Hypothalamus (tissue), 51 donors: ENCODE measurements at places on chromosomes 6 and 20.

DNA sequence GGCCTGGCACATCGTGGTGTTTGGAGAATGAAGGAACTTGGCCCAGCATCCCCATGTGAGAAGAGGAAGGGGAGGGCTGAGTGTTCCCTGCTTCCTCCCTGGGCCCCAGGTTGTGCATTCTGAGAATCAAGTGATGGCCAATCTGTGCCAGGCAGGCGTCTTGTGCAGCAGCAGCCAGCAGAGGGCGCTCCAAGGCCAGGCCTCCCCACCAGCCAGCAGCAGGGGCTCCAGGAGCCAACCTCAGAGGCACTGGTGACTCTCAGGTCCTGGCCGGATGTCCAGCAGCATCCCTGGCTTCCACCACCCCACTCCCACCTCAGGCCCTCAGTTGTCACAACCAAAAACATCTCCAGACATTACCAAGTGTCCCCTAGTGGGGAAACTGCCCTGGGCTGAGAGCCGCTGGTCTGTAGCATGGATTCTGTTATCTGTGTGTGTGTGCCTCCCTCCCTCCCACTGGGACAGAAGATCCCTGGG is 192.0 kb downstream of the PREX1 start:
- peak; percentile 36 for DNase-seq

DNA sequence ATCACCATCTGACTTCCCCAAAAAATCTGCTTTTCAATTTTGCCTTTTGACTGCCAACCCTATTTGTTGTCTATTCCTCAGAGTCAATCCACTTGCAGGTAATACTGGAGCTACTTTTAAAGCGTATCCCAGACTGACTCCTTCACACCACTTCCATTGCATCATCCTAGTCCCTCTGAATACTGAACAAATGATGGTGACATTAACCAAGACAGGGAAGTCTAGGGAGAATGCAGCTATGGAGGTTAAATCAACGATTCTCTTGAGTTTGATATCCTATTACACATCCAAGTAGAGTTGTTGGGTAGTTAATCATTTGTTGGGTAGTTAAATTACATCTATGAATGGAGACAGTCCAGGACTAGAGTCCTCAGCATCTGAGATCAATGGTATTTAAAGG is 2.0 kb downstream of the OGFRL1 start:
- DNase-seq = no peak

GRCh38 chr6:169064194-169064593 is 189.5 kb downstream of the THBS2 start:
- no peak for DNase-seq

GRCh38 chr6:132511210-132511830 is 1.6 kb downstream of the STX7 start:
- DNase-seq = no peak

GRCh38 chr6:56400273-56400672 is 152.9 kb upstream of the COL21A1 start:
- no peak for DNase-seq

GRCh38 chr6:73942592-73943186 is 246.7 kb downstream of the CD109 start:
- no peak for DNase-seq

GRCh38 chr6:170046791-170047626 is 243.9 kb downstream of the DLL1 start:
- DNase-seq = no peak

- DNase-seq = no peak
These were observed 110.0 kb downstream of the SYNDIG1 start for GRCh38 chr20:24579475-24579874.

DNA sequence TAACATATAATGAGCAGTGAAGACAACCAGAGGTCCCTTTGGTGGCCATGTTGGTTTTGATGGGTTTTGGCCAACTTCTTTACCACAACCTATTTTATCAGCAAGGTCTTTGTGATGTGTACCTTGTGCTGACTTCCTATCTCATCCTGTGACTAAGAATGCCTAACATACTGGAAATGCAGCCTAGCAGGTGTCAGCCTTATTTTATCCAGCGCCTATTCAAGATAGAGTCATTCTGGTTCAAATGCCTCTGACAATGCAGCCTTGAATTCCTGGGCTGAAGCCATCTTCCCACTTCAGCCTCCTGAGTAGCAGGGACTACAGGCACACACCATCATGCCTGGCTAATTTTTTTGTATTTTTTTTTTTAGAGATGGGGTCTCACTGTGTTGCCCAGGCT is 7.8 kb upstream of the TRIM38 start:
- no peak for DNase-seq

DNA sequence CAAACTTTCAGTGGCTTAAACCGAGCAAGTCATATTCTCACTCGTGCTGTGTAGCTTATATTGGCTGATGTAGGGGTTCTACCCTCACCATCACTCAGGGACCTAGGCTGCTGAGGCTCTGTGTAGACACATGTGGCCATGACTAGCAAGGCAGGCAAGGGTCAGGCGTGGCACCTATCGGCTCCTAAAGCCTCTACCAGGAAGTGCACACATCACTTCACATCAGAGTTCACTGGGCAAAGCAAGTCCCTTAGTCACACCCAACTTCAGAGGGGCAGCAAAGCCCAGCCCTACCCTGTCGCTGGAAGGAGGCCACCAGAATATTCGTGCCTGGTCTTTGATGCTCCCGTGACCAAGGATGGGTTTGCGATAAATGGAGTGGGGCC is 42.9 kb downstream of the PPP1R14C start:
- no peak for DNase-seq

DNA sequence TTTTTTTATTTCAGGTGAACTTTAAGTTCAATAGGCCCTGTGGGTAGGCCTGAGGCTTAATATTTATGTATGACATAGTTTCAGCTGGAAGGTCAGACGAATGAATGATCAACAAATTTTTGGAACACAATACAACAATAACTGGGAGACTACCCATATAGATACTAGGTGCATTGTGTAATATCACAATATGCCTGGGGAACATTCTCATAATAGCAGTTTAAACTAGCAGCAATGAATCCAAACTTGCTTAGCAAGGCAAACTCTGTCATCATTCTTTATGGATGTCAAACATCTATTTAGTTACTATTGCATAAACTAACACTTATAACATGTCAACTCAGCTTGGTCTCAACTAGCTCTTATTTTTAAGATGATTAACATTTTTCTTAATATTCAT is 49.3 kb downstream of the ELOVL4 start:
- no peak for DNase-seq

DNA sequence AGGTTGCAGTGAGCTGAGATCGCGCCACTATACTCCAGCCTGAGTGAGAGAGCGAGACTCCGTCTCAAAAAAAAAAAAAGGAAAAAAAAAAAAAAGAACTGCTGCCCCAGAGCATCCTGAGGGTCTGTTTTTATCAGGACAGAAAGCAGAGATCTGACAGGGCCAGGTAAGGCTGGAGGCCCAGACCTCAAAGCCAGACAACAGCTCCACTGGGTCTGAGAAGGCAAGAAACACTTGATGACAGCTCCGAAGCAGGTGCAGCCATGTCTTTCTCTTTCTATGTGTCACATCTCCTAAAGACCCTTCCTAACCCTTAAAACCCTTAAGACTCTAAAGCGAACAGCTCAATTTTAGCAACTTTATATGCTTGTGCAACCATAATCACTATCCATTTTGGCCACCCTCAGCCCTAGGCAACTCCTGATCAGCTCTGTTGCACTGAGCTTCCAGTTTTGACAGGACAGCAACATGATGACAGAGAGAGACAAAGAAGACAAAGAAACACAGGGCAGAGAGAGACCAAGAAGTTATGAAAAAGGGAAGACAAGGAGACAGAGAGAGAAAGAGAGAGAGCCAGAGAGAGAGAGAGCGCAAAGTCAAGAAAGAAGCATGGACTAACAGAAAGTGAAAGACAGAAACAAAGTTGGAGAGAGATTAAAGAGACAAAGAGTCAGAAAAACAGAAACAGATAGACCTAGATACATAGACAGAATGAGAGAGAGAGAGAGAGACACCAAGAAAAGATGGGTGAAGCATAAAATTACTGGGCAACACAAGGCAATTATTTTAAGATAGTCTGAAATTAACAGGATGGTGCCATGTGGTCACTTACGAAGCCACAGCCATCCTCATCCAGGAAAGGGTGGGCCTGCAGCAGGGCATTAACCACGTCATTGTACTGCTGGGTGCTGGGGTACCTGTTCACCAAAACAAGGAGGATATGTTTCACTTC is 39.2 kb downstream of the SAMD3 start:
- DNase-seq = no peak

- DNase-seq = no peak
These were observed 212.1 kb upstream of the PHACTR1 start for GRCh38 chr6:12504325-12504966.

DNA sequence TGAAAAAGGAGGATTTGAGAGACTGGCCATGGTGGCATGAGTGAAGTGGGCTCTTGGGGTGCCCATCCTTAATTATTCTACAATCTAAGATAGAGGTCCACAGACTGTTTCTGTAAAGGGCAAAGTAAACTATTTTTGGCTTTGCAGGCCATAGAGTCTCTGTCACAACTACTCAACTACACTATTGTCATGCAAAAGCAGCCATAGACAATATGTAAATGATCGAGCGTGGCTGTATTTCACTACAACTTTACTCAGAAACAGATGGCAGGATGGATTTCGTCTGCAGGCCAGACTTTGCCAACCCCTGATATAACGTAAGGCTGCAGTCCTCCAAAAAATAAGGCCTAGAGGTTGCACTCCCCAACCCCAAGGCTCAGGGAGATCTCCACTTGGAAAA is 58.2 kb upstream of the NAA20 start:
- no peak for DNase-seq

DNA sequence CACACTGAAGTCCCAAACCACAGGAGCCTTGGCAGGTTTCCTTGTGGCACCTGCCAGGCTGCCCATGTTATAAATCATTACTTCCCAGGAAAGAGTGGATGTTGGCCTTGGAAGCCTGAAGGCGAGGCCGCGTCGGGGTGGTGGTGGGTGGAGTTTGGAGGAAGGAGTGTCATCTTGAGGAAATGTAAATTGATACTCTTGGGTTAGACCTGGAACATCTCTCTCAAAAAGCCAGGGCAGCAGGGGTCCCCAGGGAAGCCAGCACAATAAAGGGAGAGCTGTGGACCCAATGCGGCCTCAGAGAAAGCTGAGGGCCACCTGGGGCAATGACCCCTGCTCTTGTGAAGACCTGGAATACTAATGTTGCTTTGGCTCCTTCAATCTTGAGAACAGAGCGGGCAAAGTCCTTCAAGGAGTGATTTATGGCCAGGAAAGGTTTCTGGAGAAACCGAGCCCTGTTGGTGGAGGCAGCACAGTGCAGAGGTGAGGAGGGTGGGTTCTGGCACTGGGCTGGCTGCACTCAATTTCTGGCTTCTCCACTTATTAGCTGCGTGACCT is 26.3 kb upstream of the TRAF3IP2 start:
- no peak for DNase-seq

GRCh38 chr6:47044397-47044796 is 2.3 kb upstream of the ADGRF1 start:
- no peak for DNase-seq

DNA sequence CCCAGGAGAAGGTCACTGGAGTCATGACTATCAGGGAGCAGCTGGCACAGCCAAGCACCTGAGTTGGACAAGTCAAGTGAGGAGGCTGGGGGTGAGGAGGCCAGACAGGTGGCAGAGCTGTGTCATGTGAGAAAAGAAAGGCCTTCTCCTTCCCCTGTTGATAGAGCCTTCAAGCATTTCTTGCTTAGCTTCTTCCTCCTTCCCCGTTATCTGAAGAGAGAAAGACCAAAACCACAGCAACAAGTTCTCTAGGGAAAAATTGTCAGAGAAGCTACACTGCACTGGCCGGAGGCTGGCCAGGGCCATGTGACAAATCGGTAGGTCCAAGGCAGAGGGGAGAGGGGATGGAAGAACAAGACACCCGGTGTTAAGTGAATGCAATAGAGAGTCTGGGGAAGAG is 202.1 kb upstream of the PRDM1 start:
- no peak for DNase-seq

DNA sequence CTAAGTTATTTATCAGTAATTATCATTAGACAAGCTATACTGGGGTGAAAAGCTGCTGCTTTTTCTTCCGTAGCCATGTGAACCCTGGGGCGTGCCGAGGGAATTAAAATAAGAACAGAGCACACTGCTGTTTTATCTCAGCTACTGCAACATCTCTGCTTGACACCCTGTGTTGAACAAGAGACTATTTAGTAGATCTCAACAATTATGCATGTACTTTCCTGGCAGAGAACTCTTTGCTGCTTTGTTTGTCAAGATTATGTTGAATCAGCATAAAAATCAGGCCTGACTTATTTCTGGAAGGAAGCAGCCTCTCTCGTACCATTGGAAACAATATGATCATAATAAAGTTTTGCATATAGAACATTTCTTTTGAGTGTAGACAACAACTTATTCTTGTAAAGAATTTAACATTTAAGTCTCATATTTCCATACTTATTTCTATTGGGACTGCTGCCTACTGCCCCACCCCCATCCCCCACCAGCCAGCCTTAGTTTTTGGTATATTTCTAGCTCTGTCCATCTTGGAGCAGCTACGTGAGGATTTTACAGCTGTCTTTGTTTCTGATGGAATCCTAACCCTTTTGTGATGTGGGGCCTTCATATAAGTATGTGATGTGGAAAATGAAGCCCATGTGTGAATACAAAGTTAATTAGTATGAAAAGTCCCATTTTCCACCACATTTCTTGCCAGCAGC is 1011.4 kb downstream of the KIF16B start:
- peak; percentile 22 for DNase-seq

DNA sequence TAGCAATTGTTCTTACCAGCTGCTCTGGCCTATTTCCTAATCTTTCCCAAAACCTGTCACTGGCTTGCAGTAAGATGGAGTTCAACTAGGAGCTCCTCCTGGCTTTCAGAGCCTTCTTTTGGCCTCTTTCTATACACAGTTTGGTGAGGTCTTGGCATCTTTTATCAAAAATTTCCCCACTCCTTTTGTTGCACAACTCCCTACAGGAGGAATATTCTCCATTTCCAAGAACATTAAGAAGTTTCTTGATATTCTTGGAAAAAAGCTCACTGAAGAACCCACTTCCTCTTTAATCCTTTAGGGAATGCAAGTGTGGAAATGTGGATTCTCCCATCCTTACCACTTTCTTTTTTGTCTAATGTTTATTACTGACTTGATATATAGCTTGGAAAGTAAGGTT is 171.3 kb upstream of the KCNK16 start:
- no peak for DNase-seq

DNA sequence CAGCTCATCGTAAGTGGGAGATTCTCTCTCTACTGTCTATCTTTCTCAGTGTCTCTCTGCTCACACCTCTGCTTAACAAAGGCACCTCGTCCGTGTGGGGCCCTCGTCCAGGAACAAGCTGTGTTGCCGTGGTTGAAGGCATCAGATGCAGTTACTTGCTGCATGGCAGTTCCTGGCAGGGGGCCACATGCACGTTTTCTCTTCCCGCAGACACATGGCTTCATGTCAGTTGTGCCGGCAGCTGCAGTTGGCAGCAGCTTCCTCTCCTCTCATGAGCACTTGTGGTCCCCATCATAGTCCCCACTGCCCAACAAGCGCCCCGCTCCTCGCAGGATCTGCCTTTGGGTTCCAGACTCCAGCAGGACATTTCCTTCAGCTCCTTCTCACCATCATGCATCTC is 7.1 kb upstream of the AFDN start:
- no peak for DNase-seq
